K562 (cell line): ENCODE measurements at places on chromosomes 12 and 14. TPM values are rescaled to one million over a fixed set of nuclear protein-coding genes. Genes with fewer than 3 reads are reported as not detected.

The SPATA7 gene
- 2.1 and 2.4 TPM in 2 replicates for total RNA-seq

The IL23A gene
- 9.6 and 12.5 TPM in 2 replicates for total RNA-seq

The NPAS3 gene
- total RNA-seq = not detected in 2 replicates

The CNTN1 gene
- total RNA-seq = 0.16 TPM in 1 of 2 replicates, not detected in the other

The WNT1 gene
- not detected in 2 replicates for total RNA-seq

The TBX5 gene
- not detected in 2 replicates for total RNA-seq

The TMEM30B gene
- 0.04 TPM in 1 of 2 replicates, not detected in the other for total RNA-seq

The AKAP3 gene
- total RNA-seq = 0.44 and 0.85 TPM in 2 replicates

The PLEK2 gene
- total RNA-seq = not detected in 2 replicates

The MFAP5 gene
- total RNA-seq = not detected in 2 replicates

The NRIP2 gene
- not detected in 2 replicates for total RNA-seq

The KRT77 gene
- total RNA-seq = not detected in 2 replicates

The TAS2R42 gene
- total RNA-seq = not detected in 2 replicates

The STXBP6 gene
- total RNA-seq = 0.27 and 0.54 TPM in 2 replicates

The SPTB gene
- total RNA-seq = 40.1 and 45.9 TPM in 2 replicates

The GTF2H3 gene
- 49.6 and 54.1 TPM in 2 replicates for total RNA-seq

The RAPGEF3 gene
- 0.78 and 1.3 TPM in 2 replicates for total RNA-seq

The TMEM119 gene
- 0.18 TPM in 1 of 2 replicates, not detected in the other for total RNA-seq

The KIF5A gene
- 14.2 and 17.7 TPM in 2 replicates for total RNA-seq

The MDM1 gene
- total RNA-seq = 9.1 and 11.3 TPM in 2 replicates

The ZCRB1 gene
- 46.6 and 48.9 TPM in 2 replicates for total RNA-seq

The ABCB9 gene
- total RNA-seq = 12.0 and 12.6 TPM in 2 replicates

The SH2B3 gene
- 63.8 and 75.3 TPM in 2 replicates for total RNA-seq

The LRTM2 gene
- total RNA-seq = not detected in 2 replicates

The WNT5B gene
- total RNA-seq = 14.6 and 18.4 TPM in 2 replicates

The BEST3 gene
- total RNA-seq = not detected in 2 replicates

The GNB3 gene
- total RNA-seq = 3.4 and 4.5 TPM in 2 replicates

The ART4 gene
- total RNA-seq = not detected in 2 replicates

The KLRC2 gene
- total RNA-seq = not detected in 2 replicates

The HOMEZ gene
- 20.6 and 23.1 TPM in 2 replicates for total RNA-seq

The KLRG1 gene
- total RNA-seq = 1.4 TPM in 2 replicates

The CLEC6A gene
- total RNA-seq = not detected in 2 replicates

The PLEKHG3 gene
- total RNA-seq = 0.11 and 0.16 TPM in 2 replicates

The HCFC2 gene
- 3.8 and 4.0 TPM in 2 replicates for total RNA-seq

The BAZ2A gene
- total RNA-seq = 72.1 and 86.4 TPM in 2 replicates

The ANKRD33 gene
- total RNA-seq = 0.20 TPM in 1 of 2 replicates, not detected in the other

The PGF gene
- 0.29 and 0.44 TPM in 2 replicates for total RNA-seq

The MANSC4 gene
- total RNA-seq = not detected in 2 replicates

The EPYC gene
- total RNA-seq = not detected in 2 replicates

The EML5 gene
- total RNA-seq = 0.18 and 0.22 TPM in 2 replicates

The PMCH gene
- total RNA-seq = not detected in 2 replicates

The JAG2 gene
- total RNA-seq = 43.4 and 48.4 TPM in 2 replicates

The IFT81 gene
- total RNA-seq = 6.7 and 7.2 TPM in 2 replicates

The KRT6C gene
- total RNA-seq = not detected in 2 replicates

The RDH12 gene
- total RNA-seq = 0.29 TPM in 1 of 2 replicates, not detected in the other

The RND1 gene
- total RNA-seq = 0.36 and 0.78 TPM in 2 replicates

The CLEC4E gene
- total RNA-seq = not detected in 2 replicates

The TSPAN19 gene
- not detected in 2 replicates for total RNA-seq

The NINJ2 gene
- total RNA-seq = 2.3 and 2.6 TPM in 2 replicates

The TMEM233 gene
- total RNA-seq = 0.04 TPM in 1 of 2 replicates, not detected in the other

The SRRM4 gene
- not detected in 2 replicates for total RNA-seq

The ADCK1 gene
- 6.4 and 7.1 TPM in 2 replicates for total RNA-seq

The LALBA gene
- not detected in 2 replicates for total RNA-seq
